Fibroblast of gingiva (primary cell): ENCODE measurements at places on chromosomes 5 and 9.

DNA sequence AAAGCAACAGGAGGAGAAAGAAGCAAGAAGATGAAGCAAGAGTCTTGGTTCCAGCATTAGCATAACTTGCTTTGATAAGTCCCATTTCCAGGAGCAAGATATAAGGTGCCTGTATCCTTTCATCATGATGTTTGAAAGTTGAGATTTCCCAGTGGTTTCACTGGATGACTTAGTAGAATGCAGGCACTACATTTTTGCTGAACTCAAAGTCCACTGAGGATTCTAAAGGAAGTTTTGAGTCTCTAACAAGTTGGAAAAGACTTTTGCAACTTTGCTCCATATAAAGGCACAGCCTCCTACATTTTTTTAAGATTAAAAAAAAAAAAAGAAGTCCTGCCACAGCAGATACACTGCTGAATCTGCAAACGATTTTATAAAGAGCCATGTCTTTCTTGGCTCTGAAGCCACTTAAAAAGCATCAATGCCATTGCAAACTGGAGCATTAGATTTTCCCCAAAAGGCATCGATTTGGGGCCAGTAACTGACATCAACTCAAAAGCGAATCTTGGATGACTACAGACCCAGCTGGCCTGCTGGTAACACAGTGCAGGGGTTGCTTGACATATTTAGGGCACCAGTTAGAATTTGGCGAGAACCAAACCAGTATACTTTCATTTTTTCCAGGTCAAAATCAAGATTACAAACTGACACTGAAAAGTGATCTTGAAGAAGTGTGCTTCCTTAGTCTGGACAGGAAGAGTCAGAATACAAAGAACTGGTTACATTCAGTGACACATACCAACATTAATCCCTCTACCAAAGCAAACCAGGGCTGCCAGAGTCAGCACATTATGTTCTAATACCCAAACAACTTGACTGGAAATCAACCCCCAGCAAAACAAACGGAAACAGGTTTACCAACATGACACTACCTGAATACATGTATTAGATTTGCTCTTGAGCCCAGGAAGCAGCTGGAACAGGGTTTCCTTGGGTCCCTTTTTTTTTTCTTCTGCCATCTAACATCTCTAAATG is 39.1 kb upstream of the KCNV2 start:
- DNase-seq: no peak

DNA sequence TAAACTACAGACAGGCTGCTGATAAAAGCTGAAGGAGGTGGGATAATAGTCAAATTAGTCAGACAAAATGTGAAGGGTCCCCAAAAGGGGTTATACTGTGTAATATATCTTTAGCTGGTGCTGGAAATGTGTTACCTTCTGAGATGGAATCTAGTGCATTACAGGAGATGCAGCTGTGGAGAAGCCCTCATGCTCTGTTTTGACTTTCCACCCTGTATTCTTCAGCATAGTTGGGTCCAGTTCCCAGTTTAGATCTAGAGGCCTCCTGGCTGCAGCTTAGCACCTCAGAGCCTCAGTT is 122.6 kb downstream of the PAPPA start:
- no peak for DNase-seq

- DNase-seq: no peak
These were observed 181.6 kb upstream of the FST start for GRCh38 chr5:53298841-53299240.

DNA sequence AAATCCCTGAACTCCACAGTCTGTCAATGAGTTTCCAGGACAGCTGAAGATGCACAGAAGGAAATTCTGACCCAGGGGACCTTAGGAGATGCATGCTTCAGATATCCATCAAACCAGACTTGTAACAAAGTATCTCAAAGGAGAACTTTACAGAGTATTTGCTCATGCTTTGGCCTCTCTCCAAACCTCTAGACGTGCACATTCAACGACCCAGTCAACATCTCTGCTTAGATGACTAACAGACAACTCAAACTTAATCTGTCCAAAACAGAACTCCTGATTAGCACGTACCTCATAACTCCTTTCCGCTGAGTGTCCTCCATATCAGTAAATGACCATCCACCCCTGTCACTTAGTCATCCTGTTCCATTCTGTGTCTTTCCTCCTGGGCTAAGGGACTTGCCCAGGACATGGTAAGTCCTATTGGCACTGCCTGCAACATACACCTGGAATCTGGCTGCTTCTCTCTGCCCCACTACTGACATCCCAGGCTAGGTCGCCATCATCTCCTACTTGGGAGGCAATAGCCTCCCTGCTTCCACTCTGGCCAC is 107.4 kb downstream of the LMNB1 start:
- peak; percentile 54 for DNase-seq

DNA sequence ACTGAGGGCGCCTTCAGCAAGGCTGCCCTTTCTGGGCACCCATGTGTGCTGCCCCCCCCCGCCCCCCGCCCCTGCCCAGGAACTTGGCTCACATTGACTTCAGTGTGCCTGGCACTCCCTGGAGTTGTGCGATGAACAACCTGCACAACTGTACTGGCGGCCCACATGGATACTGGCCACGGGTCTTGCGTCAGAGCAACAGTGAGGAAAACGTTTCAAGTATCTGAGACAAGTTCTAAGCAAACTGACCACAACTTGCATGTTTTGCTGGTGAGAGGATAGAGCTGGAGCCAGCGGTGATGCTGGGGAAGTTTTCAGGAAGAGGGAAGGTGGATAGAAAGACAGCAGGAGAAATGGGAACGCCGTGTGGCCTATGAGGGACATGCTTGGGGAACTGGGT is 45.4 kb downstream of the HABP4 start:
- DNase-seq: peak; percentile 94

DNA sequence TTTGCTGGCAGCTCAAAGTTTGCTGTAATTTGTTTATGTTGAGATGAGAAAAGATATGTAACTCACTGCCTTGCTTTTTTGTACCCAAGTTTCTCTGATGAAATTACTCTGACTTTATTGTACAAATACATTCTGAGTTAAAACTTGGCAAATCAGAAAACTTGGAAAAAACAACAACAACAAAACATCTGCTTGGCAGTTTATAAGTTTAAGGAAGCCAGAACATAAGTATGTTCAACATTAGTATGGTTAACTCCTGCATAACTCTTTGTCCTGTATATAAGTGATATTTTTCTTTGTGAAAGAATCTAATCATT is 233.1 kb downstream of the MAST4 start:
- DNase-seq: peak; percentile 35

- peak; percentile 71 for DNase-seq
These were observed at the start of gene CTNNA1 for GRCh38 chr5:138752951-138753793. CTNNA1 (plus strand) TSS chr5:138753425; CDS start chr5:138781925, 28,500 bp downstream.

DNA sequence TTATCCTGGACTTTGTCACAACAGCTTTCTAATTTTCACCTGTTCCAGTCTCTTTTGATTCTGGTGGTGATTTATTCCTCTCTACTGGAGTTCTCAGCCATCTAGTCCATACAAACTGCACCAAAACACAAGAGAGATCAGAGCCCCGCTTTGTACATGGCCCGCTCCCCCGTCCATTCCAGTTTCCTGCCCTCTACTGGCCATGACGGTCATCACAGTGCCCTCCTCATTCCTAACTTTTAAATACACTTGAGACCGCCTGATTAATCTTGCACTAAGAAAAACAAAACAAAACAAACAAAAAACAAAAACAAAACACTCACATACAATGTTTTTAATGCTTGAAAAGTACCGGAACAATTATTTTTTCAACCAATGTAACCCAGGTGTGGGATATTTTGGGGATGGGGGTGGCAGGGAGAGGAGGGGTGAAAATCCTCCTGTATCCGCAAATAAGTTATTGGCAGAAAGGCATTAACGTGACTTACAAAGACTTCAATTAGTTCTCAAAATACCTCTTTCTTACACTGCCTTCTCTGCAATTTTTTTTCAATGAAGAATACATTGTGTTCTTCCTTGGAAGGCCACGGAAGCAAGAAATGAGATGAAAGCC is 84.8 kb upstream of the PAM start:
- no peak for DNase-seq

GRCh38 chr5:129656952-129657351 is 90.9 kb upstream of the MINAR2 start:
- DNase-seq: no peak

DNA sequence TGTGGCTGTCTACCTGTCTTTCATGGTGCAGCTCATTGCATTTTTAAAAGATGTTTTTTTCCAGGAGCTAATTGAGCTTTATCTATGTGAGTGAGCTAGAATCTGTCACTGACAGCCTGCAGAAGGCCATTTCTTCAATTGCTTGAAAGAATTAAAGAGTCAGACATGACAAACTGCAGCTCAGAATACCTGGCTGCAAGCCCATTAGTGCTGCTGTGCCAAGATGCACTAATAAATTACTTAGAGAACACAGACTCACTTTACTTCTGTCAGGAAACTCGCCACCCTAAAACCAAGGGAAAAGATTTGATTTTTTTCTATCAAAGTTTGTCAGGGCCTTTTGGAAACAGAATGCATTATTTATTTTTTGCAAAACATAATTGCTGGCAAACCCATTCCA is 368.3 kb downstream of the CAAP1 start:
- DNase-seq: no peak

DNA sequence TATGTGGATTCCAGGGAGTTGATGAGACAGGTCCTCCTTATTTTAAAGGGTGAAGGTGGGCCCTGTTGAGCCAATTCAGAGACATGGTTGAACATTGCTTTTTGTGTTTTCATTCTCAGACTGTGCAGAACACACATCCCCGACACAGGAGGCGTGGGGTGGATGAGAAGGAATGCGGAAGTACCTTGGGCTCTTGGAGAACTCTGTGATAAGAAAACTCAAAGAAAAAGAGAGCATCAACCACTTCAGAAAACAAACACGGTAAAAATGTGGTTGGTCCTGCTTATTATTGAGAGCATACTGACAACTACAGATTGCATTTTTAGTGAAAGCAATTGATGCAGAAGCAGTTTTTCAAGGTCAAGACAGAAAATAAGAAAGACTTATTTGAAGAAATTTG is 659.8 kb downstream of the IRX1 start:
- no peak for DNase-seq

DNA sequence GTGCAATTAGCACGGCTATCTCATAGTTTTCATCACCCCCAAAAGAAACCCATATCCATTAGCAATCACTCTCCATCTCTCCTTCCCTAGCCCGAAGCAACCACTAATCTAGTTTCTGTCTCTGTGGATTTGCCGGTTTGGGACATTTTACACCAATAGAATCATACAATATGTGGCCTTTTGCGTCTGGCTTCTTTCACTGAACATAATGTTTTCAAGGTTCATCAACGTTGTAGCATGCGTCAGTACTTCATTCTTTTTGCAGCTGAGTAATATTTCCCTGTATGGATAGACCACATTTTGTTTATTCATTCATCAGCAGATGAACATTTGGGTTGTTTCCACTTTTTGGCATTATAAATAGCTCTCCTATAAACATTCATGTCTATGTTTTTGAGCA is 75.4 kb upstream of the TBC1D2 start:
- peak; percentile 91 for DNase-seq

DNA sequence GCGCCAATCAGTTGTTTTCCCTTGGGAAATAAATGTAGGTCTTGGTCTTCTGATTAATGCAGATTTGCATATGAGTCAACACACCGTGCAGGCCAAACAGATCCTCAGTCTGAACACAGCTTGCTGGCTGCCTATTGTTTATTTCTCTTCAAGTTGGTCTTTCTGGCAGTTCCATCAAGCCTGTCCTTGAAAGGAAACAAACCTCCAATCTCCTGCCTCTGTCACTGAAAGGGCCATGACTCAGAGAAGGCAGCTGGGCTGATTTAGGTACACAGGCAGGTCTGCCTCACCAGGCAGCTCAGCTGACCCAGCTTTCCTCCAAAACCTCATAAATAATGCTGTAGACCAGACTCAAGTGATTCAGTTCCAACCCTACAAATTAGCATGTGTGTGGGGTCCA is 175.9 kb downstream of the MAN2A1 start:
- peak; percentile 87 for DNase-seq

DNA sequence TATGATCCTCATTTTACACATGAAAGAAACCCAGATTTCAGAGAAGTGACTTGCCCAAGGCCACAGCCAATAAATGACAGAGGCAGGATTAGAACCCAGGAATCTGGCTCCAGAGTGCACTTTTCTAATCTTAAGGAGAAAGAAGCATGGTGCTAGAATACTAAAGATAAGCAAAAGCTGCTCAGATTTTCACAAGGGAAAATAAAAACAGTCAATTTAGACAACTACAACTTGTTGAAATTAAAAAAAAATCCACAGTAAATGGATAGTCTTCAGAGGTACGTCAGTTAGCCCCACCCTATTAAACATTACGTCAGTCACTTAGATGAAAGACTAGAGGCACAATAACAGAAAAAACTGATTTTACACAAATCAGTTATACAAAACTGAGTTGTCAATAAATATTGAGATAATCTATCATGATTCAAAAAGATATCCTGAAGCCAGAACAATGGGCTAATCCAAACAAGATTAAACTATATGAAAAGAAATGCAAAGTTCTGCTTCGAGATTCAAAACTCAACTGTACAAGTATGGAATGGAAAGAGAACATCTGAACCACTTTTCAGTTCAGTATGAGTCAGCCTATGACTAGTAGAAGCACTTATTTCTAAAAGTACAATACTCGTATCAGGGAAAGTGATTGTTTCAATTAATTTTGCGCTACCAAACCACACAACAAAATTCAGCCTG is 9.3 kb downstream of the TMEM245 start:
- peak; percentile 37 for DNase-seq

GRCh38 chr9:78035383-78035993 is 3.9 kb upstream of the GNAQ start:
- peak; percentile 80 for DNase-seq

GRCh38 chr5:96006291-96006690 is 44.6 kb upstream of the ELL2 start:
- DNase-seq: no peak

DNA sequence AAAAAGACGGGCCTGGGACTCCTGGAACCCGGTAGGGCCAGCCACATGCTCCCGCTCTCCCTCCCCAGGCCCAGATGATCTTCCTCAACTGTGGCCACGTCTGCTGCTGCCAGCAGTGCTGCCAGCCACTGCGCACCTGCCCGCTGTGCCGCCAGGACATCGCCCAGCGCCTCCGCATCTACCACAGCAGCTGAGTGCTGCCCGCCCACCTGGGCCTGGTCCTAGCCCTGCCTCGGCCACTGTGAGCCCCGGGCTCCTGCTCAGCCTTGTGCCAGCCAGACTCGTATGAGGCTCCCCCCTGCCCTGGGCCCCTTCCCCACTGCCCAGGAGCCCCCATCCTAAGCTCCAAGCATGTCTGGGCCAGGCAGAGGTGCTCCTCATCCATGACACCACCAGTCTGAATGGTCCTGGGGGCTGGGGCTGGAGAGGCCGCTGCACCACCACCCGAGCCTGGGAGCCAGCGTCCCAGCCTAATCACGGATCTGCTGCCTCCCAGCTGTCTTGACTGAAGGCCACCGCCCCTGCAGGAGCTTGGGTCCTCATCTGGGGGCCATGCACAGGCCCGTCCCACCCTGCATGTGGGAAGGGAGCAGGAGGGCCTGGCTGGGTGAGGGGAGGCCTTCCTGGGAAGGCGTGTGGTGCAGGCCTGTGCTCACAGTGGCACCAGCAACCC is 51.5 kb downstream of the LRSAM1 start:
- DNase-seq: no peak

DNA sequence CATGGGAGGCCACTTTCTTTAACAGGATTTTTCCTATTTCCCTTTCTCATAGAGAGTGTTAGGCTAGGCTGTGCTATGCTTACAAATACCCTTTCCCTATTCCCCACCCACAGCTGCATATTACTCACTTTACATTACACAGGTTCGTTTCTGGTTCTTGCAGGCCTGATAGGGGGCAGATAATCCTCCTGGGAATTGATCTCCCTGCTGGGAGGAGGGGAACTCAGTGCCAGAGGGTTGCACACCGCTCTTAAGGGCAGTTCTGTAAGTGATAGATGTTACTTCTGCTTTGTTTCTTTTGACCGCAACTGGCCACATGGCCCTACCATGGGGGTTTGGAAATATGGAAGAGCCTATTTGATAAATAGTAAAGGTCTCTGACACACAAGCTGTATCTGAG is 54.0 kb upstream of the NTRK2 start:
- no peak for DNase-seq
